GM13976 (cell line): ENCODE measurements at places on chromosomes 2 and 18.

DNA sequence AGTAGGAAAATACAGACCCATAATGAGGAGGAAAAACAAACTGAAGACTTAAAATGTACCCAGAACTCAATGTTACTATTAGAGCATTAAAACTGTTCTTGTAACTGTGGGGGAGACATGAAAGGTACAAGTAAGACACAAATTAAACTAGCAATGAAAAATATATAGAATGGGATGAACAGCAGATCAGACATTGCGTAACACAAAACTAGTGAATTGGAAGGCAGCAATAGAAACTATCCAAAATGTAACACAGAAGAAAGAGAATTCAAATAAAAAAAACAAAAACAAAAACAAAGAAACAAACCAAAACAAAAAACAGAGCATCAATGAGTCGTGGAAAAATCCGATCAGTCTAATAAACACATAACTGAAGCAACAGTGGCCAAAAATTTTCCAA, 127.1 kb upstream of the CNGA3 start:
- DNase-seq = no peak

DNA sequence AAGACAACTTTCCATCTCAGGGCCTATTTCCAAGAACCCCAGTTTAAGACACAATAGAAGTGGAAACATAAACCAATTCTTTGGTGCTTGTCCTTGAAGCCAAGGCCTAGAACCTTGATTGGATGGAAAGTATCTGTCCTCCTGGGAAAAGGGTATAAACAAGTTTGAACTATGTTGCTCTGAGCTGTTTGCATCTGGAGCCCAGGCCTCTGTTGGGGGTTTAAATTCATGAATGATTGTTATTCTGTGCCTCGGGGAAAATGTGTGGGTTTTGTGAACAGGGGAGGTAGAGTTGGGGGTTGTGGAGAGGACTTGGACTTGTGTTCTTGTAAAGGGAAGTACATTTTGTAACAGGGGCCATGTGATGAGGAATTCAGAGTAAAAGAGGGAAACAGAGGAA, 406.1 kb downstream of the SLC4A3 start:
- DNase-seq = no peak

DNA sequence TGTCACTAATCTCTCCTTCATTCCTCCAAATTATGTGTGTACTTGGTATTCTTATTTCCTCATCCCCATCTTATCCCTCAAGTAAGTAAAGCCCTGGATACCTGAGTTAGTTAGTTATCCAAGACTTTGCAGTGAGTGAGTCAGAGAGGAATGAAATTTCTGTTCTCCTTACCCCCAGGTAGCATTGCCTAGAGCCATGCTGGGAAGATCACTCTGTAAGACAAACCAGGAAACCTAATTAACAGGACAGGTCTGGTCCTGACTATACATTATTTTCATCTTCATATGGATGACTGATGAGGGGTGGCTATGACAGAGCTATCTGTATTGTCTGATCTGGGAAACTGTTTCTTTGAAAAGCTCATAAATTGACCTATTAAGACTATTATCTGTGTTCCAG, 55.0 kb upstream of the ITGA6 start:
- no peak for DNase-seq

GRCh38 chr2:15040429-15041084, 408.0 kb downstream of the LRATD1 start:
- no peak for DNase-seq

DNA sequence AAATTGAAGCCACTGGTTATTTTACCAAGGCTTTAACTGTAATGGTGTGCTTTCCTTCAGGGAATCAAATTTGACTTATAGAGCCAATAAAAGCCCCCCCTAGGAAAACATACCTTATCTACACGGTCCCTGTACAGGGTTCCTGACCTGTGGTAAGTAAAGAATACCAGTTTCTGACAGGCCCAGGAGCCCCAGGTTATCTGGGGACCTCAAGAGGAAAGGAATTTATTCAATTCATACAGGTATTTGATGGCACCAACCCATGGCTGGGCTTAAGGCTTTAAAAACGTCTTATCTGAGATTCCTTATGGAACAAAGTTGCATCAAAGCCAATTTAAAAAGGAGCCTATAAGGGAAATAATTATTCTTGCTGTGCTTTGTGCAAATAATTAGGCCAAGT, 7.0 kb upstream of the RPIA start:
- no peak for DNase-seq

DNA sequence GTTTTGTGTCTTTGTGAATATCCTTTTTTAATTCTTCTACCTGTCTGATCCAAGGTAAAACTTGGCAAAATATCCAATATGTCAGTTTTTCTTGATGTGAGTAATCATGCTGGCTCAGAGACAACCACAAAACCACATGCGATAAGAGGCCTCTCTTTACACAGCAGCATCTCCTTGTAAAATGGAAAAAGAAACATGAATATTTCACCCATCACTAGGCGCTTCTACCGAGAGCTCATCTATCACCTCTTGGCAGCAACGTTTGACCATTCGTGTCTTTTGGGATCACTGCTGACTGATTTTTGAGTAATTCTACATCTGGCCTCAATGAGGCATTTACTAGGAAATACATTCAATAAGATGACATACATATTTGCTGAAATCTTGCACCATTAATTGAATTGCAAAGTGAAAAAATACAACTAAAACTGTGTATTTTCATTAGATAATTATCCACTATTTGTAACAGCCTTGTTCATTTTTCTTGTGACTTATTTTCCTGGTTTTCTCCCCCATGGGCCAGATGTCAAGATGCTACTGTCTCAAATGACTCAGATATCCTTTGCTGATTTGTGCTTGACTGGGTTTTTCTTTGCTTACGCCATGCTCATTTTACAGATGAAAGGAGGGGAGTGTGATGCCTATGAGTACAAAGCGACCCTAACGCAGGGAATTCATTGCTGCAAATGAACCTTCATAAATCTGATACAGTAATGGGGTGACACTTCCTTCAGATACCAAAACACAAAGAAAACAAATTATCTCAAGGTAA, 467.5 kb downstream of the FBXO15 start:
- DNase-seq = no peak

- DNase-seq = peak; percentile 52
Measured at GRCh38 chr2:120005834-120006521, 6.9 kb upstream of the EPB41L5 start.

DNA sequence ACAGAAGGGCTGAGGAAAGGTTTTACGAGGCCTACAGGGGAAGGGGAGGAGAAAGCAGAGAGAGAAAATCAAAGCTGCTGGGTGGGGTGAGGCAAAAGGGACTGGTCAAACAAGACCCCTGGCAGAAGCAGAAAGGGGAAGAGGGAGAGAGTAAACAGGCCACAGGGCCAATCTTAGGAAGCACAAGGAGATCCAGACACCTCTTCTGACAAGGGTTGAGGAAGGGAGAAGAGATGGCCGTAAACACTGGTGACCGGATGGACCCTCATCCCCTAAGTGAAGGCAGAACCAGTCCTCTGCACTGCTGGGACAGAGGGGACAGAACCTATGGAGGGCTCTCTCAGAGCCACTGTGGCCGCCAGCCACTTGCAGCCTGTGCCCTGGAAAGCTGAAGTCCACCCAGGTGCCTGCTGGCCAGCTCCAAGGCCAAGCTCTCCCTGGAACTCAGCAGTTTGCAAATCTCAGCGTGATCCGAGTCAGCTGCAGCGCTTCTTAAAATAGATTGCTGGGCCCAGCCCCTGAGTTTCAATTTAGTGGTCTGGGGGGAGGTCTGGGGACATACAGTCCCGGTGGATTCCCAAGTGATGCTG, 108.8 kb downstream of the TMEM163 start:
- no peak for DNase-seq

DNA sequence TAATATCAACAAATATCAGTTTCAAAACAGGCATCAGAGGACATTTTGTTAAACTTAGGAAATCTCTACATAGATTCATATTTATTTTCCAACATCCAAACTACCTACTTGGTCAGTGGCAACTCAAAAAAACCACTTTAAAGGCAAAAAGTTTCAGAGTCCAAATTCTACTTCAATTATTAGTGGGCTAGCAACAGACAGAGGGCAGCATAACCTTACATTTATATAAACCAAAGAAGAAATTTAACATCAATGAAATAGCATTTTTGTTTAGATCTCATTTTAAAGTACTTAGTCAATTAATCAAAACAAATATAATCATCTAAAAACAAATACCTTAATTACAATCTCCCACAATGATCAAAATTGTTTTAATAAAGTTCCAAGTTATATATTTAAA, 33.3 kb downstream of the RTTN start:
- DNase-seq = no peak

GRCh38 chr18:53629337-53629736, 595.1 kb downstream of the MBD2 start:
- no peak for DNase-seq

DNA sequence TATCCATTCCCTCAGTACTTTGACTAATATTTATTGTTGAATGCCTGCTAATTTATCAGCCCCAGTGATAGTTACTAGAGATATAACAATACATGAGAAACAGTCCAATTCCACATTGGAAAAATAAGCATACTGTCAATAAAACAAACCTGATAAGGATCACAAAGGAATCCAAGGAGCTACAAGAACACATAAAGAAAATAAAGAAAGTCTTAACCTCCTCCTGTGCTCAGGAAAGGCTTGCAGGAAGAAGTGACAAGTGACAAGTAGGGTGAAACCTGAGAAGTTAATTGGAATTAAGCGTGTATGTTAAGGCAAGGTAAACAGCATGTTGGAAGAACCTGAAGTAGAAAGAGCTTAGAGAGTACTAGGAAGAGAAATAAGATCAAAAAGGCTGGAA, 20.3 kb upstream of the ASNSD1 start:
- no peak for DNase-seq
